Endodermal cell (in vitro differentiated cells): ENCODE measurements at places on chromosomes 2 and 18. TPM values are rescaled to one million over a fixed set of nuclear protein-coding genes. Genes with fewer than 3 reads are reported as not detected.

GRCh38 chr2:44360749-44361329 is 455 bp downstream of the PREPL start:
- no peak for DNase-seq
- no peaks in the 10 kb centered on the region for H3K27me3 ChIP-seq
- H3K4me1 ChIP-seq = peaks cover 6% of the 10 kb centered on the region
- peak overlapping the region; percentile 92 for H3K27ac ChIP-seq
- H3K4me3 ChIP-seq = peak overlapping the region; percentile 89

- DNase-seq = peak; percentile 5
- H3K4me3 ChIP-seq = no peak overlapping the region
- H3K4me1 ChIP-seq = peaks cover 2% of the 10 kb centered on the region
- peaks cover 15% of the 10 kb centered on the region for H3K36me3 ChIP-seq
- peaks cover 16% of the 10 kb centered on the region for H3K27me3 ChIP-seq
Measured at GRCh38 chr2:70982971-70983370, 4.5 kb downstream of the ANKRD53 start.

Gene ASAP2
- total RNA-seq = 9.4 to 26.6 TPM (median 20.4 TPM) in 3 replicates

DNA sequence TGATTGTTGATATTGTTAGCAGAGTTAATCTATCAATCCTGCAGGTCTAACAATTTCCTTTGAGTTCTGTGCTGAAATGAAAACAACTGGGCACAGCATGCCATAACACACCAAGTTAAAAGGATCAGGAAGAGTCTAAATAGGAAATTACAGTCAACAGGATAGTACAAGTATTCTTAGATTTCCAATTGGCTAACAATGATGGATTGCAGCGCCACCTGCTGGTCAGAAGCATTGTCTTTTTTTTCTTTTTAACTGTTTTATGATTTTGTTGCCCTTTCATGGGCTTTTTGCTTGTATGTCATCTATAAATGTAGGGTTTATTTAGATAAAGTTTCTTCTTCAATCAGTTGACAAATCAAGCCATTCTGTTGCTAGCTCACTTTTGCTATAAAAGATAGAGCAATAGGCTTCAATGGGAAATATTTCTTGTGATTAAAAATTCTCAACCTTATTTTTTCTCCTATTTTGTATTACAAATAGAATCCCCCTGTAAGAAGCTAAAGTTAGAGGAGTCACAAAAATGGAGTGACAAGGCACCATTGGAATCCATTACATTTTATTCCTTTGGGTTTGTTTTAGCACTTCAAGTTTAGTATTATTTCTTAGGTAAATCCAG is 40.8 kb upstream of the RPRM start:
- no peaks in the 10 kb centered on the region for H3K4me1 ChIP-seq
- peaks cover 20% of the 10 kb centered on the region for H3K36me3 ChIP-seq
- peak; percentile 83 for DNase-seq
- no peaks in the 10 kb centered on the region for H3K27me3 ChIP-seq

Gene SCN9A
- 0.13 to 0.21 TPM in 2 of 3 replicates, not detected in the other for total RNA-seq

Gene COLEC12
- 88.8 to 130 TPM (median 123 TPM) in 3 replicates for total RNA-seq

Gene TTC32
- total RNA-seq = 10.2 and 11.5 TPM in 2 replicates

Gene ZNF396
- 6.9 to 10.4 TPM (median 8.5 TPM) in 3 replicates for total RNA-seq

- no peak overlapping the region for H3K27ac ChIP-seq
- H3K36me3 ChIP-seq = no peaks in the 10 kb centered on the region
- DNase-seq = no peak
Measured at GRCh38 chr18:10414293-10414842, 40.1 kb upstream of the APCDD1 start.

Gene MDH1B
- total RNA-seq = 1.6 and 2.9 TPM in 2 replicates

Gene CPO
- total RNA-seq = 0.42 to 0.95 TPM (median 0.70 TPM) in 3 replicates

GRCh38 chr2:10544252-10544651 is 96.1 kb upstream of the ODC1 start:
- DNase-seq = peak; percentile 37
- no peak overlapping the region for H3K27ac ChIP-seq
- H3K27me3 ChIP-seq = no peaks in the 10 kb centered on the region

DNA sequence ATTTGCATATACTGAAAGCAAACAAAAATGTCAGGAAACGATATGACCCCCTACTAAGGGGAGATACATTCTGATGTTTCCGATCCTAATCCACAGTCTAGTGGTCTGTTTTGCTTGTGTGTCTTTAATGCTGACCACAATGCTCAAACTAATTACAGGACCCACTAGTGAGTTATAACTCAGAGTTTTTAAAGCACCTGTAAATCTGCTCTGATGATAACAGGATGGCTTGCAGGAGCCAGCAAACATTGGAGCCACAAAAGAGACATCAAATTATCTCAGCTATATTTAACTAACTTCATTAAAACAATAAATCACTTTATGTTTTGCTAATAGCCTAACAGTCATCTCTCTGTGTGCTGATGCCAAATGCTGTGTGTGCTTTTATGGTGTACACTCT is 300.3 kb downstream of the NBAS start:
- no peak for DNase-seq
- H3K36me3 ChIP-seq = no peaks in the 10 kb centered on the region
- H3K4me1 ChIP-seq = no peaks in the 10 kb centered on the region
- no peak overlapping the region for H3K27ac ChIP-seq

- no peaks in the 10 kb centered on the region for H3K27me3 ChIP-seq
- no peak overlapping the region for H3K27ac ChIP-seq
- DNase-seq = no peak
Measured at GRCh38 chr2:209525331-209525730, 101.5 kb downstream of the MAP2 start.

DNA sequence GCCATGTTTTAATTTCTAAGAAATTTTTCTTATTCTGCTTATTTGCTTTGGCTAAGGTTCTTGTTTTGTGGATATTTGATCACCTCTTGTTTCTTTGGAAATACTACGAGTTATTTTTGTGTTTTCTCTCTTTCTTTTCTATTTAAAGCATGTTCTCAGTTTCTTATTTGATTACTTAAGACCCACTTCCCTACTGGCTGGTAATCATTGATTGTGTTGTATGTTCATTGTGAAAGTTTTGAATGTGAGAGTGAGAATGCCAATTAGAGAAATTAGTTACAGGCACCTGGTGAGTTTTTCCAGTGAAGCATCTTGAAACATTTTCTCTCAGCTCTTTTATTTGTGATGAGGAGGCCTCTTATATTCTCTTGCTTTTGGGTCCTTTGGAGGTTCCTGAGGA is 226.7 kb upstream of the MC4R start:
- no peak overlapping the region for H3K27ac ChIP-seq
- H3K4me3 ChIP-seq = no peak overlapping the region
- no peaks in the 10 kb centered on the region for H3K36me3 ChIP-seq
- H3K27me3 ChIP-seq = no peaks in the 10 kb centered on the region

Gene CAPN13
- 38.6 and 40.8 TPM in 2 replicates for total RNA-seq

GRCh38 chr2:208369091-208369490 is 37.5 kb upstream of the PTH2R start:
- no peak overlapping the region for H3K4me3 ChIP-seq
- no peaks in the 10 kb centered on the region for H3K27me3 ChIP-seq
- H3K27ac ChIP-seq = no peak overlapping the region
- no peaks in the 10 kb centered on the region for H3K36me3 ChIP-seq
- H3K4me1 ChIP-seq = no peaks in the 10 kb centered on the region
- no peak for DNase-seq

Gene CCDC74B
- 10.4 to 19.9 TPM (median 12.2 TPM) in 3 replicates for total RNA-seq

Gene IGFBP5
- 3.6 and 4.3 TPM in 2 replicates for total RNA-seq

Gene CDH2
- total RNA-seq = 489 and 572 TPM in 2 replicates

- no peak overlapping the region for H3K27ac ChIP-seq
- no peaks in the 10 kb centered on the region for H3K36me3 ChIP-seq
- peak; percentile 28 for DNase-seq
- no peaks in the 10 kb centered on the region for H3K27me3 ChIP-seq
- H3K4me1 ChIP-seq = no peaks in the 10 kb centered on the region
Measured at GRCh38 chr2:121329786-121330185, 44.8 kb upstream of the TFCP2L1 start.

- no peaks in the 10 kb centered on the region for H3K36me3 ChIP-seq
- no peaks in the 10 kb centered on the region for H3K27me3 ChIP-seq
- H3K27ac ChIP-seq = no peak overlapping the region
- DNase-seq = no peak
Measured at GRCh38 chr2:227214622-227215041, 50.2 kb downstream of the COL4A3 start.

Gene ATP6V1C2
- total RNA-seq = 0.73 TPM in 1 of 3 replicates, not detected in the others

Gene PROC
- total RNA-seq = 0.51 and 0.61 TPM in 2 replicates

- H3K27me3 ChIP-seq = no peaks in the 10 kb centered on the region
- no peak overlapping the region for H3K4me3 ChIP-seq
- no peaks in the 10 kb centered on the region for H3K36me3 ChIP-seq
- no peak for DNase-seq
Measured at GRCh38 chr2:193690572-193690971, 1495.8 kb upstream of the TMEFF2 start.

GRCh38 chr2:39697454-39697853 is 31.7 kb downstream of the TMEM178A start:
- no peaks in the 10 kb centered on the region for H3K36me3 ChIP-seq
- no peaks in the 10 kb centered on the region for H3K4me1 ChIP-seq
- DNase-seq = no peak
- H3K4me3 ChIP-seq = no peak overlapping the region

GRCh38 chr18:76430636-76431035 is 64.4 kb downstream of the ZNF516 start:
- peaks cover 5% of the 10 kb centered on the region for H3K4me1 ChIP-seq
- H3K4me3 ChIP-seq = no peak overlapping the region
- DNase-seq = no peak
- no peaks in the 10 kb centered on the region for H3K27me3 ChIP-seq
- H3K36me3 ChIP-seq = peaks cover 8% of the 10 kb centered on the region
